ENCODE measurements at places on chromosomes 5 and 9.

DNA sequence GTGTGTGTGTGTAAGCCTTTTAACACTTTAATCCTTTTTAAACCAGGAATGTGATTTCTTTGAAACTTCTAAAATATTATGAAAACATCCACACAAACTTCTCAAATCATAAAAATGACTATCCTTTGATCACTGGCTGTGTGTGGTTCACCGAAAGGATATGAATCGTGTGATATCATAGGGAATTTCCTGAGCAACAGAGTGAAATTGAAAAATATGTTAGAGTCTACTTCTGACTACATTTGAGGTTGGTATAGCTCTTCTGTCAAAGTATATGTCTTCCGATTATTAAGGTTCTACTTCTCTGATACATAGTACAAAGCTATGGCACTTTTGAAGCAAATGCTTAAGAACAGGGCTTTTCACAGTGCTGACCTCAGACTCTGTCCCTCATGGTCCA lies 40.3 kb downstream of the RGMB start:
- DNase-seq, result no peak

- DNase-seq, result no peak
Observed at GRCh38 chr5:112205846-112206245, 213.2 kb downstream of the EPB41L4A start.

GRCh38 chr9:33329979-33330378 lies 39.7 kb downstream of the NFX1 start:
- no peak for DNase-seq

- DNase-seq, result peak; percentile 40
Observed at GRCh38 chr9:109244179-109245132, 76.4 kb downstream of the EPB41L4B start.

DNA sequence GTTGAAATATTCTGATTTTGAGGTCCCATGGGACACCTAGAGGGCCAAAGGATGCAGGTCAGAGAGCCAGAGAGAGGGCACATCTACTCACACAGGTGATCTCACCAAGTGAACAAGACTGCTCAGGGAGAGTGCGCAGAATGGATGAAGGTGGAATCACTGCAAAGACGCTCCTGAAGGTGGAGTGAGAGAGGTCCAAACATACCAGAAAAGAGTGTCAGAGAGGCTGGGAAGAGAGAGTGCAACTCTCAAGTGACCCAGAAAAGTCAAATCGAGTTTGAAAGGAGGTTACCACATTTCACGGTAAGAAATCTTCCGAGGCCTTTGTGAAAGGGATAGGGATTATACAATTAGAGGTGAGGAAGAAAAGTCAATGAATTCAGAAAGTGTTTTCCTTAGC lies 173.4 kb downstream of the EPB41L4A start:
- no peak for DNase-seq

DNA sequence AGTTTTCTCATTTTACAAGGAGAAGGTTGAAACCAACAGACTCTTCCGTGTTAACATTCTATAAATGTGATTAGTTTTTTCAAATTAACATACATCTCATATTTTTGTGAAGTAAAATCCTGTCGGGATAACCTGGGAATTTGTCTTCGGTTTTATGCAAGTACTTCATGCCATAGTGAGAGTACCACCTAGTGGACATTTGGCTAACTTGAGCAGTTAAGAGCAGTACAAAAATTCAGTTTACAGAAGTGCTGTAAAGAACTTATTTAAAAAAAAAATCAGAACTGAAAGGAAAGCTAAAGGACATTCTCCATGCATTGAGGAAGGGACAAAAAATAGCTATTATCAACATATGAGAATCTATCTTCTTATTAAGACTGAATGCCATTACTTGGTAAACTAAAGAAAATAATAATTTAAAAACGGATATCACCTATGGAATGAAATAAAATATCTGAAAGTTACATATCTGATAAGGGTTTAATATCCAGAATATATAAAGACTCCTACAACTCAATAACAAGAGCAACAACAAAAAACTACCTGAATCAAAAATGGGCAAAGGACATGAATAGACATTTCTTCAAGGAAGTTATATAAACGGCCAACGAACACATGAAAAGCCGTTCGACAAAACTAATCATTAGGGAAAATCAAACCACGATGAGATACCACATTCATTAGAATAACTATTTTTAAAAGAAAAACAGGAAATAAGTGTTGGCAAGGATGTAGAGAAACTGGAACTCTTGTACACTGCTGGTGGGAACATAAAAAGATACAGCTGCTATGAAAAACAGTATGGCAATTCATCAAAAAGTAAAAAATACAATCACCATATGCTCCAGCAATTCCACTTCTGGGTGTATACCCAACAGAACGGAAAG lies 117.0 kb upstream of the GNA14 start:
- DNase-seq, result no peak

DNA sequence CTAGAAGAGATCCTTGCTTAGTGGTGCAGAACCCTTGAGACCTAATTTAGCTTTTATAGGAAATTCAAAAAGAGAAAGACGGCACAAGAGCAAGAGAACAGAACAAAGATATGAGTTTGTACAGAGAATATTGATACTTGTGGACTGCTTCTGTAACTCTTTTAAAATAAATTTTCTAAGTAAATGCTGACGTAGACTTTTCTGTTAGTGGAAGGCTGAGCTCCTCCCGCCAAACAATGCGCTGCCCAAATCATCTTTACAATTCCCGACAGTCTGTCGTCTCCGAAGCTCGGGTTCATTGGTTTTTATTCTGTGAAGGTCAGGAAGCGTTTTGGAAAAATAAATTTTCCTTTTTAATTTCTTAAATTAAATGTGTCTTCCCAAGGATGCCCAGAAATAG lies 22.3 kb downstream of the RORB start:
- DNase-seq, result no peak

- no peak for DNase-seq
Observed at GRCh38 chr9:115170358-115171073, 52.6 kb upstream of the TNC start.

DNA sequence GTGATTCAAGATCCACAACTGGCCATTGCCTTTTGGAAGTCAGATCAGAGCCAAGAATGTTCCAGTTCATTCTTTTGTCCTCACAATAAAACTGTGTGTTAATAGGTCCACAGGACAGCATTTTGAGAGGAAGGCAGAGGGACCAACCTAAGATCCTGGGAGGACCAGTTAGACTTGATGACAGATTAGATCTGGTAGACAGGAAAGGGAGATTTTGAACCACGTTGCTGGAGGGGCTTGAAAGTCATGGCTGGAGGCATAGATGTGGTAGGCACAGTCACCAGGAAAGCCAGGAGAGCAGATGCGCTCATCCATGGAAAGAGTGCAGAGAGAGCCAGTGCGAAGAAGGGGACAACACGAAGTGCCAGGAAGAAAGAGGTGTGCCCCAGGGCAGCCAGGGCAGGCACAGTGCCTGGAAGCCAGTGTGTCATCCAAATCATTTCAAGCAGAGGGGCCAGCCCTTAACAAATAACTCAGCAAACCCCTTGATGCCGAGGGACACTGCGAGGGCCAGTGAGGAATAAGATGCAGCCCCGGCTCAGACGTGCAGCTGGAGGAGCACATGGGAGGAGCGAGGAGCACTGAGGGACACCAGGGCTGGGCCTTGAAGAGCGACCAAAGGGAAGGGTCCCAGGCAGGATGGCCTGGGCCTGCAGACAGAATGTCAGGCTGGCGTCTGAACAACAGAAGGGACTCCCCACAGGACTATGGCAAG lies 12.8 kb upstream of the SLC2A8 start:
- no peak for DNase-seq

GRCh38 chr5:57734296-57734695 lies 251.7 kb upstream of the ACTBL2 start:
- DNase-seq, result no peak

- DNase-seq, result no peak
Observed at GRCh38 chr9:98790134-98790841, 6.1 kb downstream of the ANKS6 start.

DNA sequence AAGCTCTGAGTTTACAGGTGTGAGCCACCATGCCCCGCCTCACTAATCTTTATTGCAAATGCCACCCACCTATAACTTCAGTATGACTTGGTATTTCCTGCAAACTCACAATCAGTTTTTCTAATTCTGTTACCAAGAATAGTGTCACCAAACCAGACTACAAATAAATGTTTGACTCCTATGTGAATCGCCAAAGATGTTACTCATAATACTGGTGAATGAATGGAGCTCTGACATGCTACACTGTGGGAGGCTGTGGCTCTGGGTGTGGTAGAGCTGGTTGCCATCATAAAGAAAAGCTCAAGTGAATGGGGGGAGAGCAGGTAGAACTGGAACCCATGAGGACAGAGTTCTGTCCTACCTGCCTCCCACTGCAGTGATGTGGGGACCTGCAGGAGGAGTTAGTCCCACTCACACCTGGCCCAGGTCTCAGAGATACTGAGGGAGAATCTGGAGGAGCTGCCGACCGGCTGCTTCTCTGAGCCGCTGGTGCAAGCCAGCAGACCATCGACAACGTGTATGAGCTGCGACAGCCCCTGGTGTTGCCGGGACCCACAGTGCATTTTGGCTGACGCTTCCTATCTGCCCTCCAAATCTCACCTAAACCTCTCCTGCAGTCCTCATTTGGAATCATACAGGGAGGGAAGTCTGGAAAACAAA lies 95.7 kb downstream of the ENTREP1 start:
- no peak for DNase-seq

DNA sequence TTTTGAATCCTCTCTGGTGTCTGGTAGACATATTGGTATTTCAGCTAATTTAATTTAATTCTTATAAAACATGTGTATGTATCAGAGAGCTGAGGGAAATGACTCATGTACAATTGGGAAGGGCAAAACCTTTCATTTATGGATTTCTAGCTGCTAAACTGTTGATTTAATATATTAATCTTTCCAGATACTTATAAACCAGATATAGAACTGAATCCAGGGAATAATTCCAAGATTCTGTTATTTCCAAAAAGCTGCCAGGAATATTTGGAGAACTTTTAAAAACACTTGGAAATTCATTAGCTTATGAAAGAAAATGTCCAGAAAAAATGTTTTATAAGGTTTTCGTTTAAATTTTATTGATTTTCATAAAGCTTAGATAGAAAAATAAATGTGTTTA lies 295.5 kb downstream of the YTHDC2 start:
- no peak for DNase-seq

- DNase-seq, result no peak
Observed at GRCh38 chr9:27362447-27363210, 65.7 kb upstream of the EQTN start.

GRCh38 chr5:55222092-55222984 lies 4.8 kb downstream of the MCIDAS start:
- no peak for DNase-seq

DNA sequence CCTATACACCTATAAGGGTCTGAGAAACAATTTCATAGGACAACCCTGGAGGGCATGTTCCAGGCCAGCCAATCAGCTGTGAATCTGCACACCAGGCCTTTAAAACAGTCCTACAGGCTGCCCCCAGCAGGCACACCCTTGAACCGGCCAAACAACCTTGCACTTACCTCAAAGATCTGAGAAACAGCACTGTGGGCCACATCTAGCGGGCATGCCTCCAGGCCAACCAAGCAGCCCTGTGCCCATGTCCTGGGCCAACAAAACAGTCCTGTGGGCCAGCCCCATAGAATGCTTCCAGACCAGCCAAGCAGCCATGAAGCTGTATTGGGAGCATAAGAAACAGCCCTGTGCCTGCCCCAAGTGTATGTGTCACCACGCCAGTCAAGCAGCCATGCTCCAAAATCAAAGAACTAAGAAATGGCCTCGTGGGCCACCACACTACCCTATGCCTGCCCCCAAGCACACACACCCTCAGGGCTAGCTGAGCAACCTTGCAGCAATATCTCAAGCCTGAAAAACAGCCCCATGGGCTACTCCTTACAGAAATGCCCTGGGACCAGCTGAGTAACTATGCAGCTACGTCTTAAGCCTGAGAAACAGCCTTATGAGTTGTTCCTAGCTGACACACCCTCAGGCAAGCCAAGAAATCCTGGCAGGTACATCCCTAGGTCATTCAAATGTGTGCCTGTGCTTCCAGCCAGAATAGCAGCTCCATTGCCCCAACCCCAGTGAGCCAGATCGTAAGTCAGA lies 2243.8 kb upstream of the C9orf72 start:
- no peak for DNase-seq

Data from D721Med (cell line).